Activated CD4-positive, alpha-beta T cell treated with anti-CD3 and anti-CD28 coated beads for 24 hours (primary cell): ENCODE measurements at places on chromosomes 5 and 9.
A peak's percentile ranks its signal among the peaks of the same experiment; 100 is the strongest.

GRCh38 chr5:89351222-89351621, 468.2 kb upstream of the MEF2C start:
- DNase-seq, result no peak

- DNase-seq, result no peak
Measured at GRCh38 chr5:94389515-94389899, 228.9 kb downstream of the KIAA0825 start.

- peak; percentile 9 for DNase-seq
Measured at GRCh38 chr9:21611891-21612290, 129.8 kb upstream of the IFNE start.

- DNase-seq, result no peak
Measured at GRCh38 chr5:9483243-9483642, 62.6 kb downstream of the SEMA5A start.

GRCh38 chr9:105127863-105128220, 116.6 kb upstream of the SLC44A1 start:
- no peak for DNase-seq

GRCh38 chr9:5336688-5337087, 3.0 kb downstream of the RLN1 start:
- no peak for DNase-seq

DNA sequence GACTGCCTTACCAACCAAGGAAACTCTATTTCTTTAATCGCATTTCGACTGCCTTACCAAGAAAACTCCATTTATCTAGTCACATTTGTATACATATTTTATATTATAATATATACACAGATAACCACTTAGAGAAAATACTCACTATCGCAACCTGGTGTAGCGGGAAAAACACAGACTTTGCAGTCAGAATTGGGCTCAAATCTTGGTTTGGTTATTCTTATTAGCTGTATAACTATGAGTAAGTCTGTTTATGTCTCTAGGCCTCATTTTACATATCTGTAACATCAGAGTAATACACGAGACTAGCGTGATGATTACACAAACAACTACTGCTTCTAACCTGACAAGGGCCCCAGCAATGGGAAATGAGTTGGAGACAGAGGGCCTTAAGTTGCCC, 127.5 kb upstream of the POU5F2 start:
- DNase-seq, result no peak

DNA sequence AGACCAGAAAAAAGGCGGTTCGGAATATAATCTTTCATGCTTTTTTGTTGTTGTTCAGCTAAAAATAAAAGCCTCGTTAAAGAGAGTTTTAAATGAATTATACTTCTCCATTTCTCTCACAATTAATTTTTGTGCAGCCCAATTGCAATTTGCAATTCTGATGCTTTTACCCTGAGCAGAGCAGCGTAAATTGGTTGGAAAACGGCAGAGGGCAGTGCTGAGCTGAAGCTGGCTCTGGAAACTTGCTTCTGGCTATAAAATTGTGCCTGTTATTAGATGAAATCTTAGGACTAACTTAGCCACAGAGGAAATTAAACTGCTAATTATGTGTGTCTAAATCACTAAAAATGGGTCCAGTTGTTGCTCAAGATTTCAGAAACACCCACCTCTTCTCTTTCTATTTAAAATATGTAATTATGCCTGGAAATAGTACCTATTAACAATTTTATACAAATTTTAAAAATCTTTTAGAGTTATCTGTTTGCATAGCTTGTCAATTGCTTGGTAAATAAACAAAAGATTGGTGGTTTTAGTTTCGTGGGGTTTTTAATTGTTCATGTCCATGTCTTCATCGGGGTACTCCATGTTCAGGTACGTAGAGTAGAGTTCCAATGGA, 441.8 kb upstream of the TLE4 start:
- no peak for DNase-seq

DNA sequence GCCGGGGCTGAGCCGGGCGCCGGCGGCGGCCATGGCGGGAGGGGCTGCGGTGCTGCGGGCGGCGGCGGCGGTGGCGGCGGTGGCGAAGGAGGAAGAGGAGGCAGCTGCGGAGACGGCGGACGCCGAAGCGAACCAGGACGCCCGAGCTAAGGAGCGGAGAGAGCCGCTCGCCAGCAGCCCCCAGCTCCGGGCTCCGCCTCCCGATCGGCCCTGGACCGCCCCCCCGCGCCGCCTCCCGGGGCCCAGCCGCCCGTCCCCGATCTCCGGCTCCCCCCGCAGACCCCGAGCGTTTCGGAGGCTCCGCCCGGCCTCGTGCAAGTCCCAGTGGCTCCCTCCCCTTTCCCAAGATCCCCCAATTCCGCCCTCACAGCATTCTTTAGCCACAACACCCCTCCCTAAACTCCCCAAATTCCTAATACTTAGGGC, at the start of gene ASTN2:
Gene ASTN2, minus strand, starts transcription at position 152 of the 426 bp plus-strand sequence. Its CDS starts 119 bp downstream, at position 33.
- no peak for DNase-seq
